ENCODE measurements at places on chromosomes 2 and 18.

GRCh38 chr2:146324951-146325350 lies 1519.9 kb upstream of the ACVR2A start:
- no peak for DNase-seq

- DNase-seq, result no peak
These were observed 42.7 kb downstream of the DYNC1I2 start for GRCh38 chr2:171729952-171730317.

GRCh38 chr2:10552220-10552870 lies 104.2 kb upstream of the ODC1 start:
- DNase-seq, result no peak

GRCh38 chr2:96134421-96134820 lies 3.9 kb downstream of the ASTL start:
- no peak for DNase-seq

DNA sequence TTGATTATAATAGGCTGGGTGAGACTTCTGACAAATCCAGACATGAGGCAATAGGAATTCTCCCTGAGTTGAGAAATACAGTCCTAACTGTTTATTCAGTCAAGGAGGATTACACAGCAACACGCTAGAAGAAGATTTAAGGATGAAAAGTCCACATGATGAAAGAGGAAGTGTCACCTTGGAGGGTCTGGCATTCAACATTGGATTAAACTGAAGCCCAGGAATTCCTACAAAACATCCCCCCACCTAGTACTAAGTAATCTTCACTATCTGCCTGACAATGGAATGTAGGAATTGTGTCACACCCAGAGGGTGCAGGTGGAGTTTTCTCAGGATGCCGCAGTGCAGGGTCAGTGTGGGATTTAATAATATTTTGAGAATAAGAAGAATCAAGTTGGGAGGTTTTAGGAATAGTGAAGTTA lies 142.4 kb downstream of the SOCS6 start:
- DNase-seq, result no peak

DNA sequence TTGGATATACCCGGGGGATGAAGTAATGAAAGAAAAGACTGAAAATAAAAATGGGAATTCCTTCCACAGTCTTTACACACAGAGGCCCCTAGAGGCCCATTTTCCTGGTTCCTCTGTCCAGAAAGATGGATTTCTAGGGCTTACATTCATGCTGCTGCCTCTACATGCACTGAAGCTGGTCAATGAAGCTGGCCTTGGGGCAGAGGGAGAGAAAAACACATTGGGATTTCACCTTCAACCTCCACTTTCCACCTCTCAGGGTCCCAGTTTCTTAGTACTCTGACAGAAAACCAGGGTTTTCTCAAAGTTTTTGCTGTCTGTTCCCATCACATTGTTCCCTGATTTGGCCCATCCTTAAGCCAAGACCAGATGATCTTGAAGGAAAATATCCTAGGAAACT lies 154.6 kb upstream of the ZSWIM2 start:
- no peak for DNase-seq

DNA sequence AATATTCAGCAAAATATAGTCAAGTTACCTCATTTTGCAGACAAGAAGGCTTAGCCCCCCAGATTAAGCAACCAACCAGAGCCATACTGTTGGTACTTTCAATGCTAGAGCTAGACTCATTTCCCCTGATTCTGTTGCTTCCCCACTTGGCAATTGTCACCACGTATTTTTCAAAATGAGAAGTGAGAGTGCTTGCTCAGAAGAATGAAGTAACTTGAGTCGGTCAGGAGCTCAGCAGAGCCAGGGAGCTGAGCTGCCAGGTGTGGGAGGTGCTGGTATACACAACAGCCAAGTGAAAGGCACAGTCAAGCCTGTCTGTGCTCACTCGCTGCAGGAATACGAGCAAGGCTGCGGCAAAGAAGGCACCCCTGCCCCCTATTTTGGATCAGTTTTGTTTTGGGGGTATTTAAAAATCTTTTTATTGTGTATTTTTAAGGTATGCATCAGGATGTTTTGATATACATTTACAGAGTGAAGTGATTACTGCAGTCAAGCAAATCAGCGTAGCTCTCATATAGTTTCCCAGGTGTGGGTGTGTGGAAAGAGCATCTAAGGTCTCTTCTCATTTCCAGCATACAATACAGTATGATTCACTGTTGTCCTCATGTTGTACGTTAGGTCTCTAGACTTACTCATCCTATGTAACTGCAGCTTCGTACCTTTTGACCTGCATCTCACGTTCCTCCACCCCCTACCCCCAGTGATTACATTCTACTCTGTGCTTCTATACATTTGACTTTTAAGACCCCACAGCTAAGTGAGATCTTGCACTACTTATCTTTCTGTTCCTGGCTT lies 62.4 kb downstream of the MRPS9 start:
- DNase-seq, result no peak

DNA sequence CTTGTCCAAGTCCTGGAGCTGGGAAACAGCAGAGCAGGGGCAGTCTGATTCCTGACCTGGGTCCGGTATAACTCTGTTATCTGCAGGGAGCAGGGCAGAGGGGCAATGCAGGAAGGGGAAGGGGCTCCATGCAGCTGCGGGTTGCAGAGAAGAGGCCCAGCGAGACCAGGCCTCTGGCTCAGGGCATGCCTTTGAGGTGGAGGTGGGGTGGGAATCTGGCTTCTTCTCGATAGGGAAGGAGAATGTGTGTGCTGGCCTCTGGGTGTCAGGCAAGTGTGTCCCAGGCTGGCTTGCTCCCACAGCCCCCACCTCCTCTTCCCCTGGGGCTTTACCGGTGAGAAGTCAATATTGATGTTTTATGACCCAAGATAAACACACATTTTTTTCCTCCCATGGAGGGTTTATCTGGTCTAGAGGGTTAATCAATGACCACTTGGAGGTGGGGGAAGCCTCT lies 187.1 kb upstream of the HAAO start:
- DNase-seq, result no peak

- DNase-seq, result no peak
These were observed 174.8 kb upstream of the ARL4C start for GRCh38 chr2:234671716-234672115.

GRCh38 chr18:79100944-79101343 lies 31.8 kb downstream of the ATP9B start:
- DNase-seq, result no peak

- DNase-seq, result no peak
These were observed 53.1 kb upstream of the NPAS2 start for GRCh38 chr2:100766806-100767205.

GRCh38 chr2:15711126-15711860 lies 119.6 kb downstream of the DDX1 start:
- no peak for DNase-seq

DNA sequence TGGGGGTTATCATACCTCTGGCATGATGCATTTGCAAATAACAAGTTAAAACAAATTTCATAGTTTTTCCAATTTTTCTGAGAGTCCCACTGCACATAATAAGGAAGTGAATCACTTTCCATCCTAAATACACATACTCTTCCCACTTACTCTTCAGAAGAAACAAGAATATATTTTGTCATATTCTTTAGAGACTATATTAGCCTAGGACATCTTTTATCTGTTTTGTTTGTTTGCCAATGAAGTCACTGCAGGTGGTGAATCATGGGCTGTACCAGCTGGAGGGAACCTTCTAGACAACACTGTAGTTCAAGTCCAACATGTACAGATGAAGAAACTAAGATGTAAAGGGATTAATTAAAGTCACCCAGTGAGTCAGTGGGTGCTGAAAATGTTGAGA lies 116.8 kb downstream of the XIRP2 start:
- no peak for DNase-seq

- DNase-seq, result no peak
These were observed 136.8 kb downstream of the SMAD7 start for GRCh38 chr18:48813833-48814489.

DNA sequence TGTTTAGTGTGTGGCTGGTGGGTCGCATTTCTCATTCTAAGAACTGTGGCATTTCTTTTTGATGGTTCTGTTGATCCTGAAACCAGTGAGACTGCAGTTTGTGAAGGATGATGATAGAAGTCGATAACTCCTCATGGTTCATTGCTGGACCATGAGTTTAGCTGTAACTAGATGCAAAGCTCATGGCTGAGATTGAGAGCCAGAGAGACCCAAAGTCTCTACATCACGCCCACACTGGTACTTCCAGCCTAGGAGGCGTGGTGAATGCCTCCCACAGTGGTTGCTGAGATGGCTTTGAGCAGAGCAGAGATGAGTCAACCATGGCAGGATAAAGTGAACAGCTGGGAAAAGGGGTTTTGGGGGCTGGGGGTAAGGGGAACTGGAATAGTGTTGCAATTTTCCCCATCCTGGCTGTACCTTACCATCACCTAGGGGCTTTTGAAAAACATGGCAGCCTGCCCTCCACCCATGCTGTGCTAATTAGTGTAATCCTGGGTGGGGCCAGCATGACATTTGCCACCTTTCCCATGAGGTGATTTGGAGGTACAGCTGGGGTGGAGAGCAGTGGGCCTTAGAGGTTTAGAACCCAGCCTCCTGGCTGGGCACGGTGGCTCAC lies 24.1 kb downstream of the INPP4A start:
- no peak for DNase-seq

GRCh38 chr2:194203898-194204297 lies 1453.1 kb upstream of the SLC39A10 start:
- no peak for DNase-seq

- no peak for DNase-seq
These were observed 60.2 kb downstream of the PRPF40A start for GRCh38 chr2:152657043-152657442.

- DNase-seq, result no peak
These were observed 31.6 kb upstream of the MREG start for GRCh38 chr2:216044883-216045486.

DNA sequence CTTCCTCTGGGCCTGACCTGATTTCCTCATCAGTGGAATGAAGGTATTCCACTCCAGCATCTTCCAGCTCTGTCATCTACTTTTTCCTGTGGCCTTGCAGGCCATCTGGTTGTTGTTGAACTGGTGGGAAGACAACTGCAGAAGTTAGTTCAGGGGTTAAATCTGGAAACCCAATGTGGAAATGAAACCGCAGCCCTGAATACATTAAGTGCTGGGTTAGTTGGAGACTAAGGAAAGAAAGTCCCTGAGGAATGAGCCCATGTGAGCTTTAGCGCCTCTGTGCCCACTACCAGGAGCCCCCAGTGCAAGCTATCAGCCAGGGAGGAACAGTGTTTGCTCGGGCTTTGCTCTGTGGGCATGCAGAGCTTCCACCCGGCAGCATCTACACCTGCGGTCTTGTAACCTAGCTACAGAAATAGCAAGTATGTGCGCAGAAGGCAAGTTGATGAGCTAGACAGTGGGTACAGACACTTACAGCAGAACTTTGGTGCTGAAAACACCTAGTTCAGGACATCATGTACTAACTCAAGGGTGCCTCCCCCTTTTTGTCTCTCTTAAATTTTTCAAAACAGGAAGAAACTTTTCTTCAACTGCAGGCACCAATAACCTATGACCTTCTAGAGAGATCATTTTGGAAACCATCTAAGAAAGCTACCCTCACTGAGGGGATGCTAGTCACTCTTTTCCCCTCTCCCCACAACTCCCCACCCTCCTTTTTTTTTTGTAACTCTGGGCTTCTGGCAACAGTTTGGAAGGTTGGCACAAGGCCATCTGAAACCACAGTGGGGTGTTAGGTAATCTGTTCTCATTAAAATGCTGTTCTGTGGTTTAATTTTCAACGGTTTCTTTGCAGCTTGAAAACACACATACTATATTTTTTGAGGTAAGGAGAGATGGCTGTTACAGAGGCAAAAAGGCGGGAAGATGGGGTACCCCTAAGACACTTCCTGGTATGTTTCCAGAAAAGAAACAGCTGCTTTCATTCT lies 18.3 kb upstream of the CXCR4 start:
- DNase-seq, result peak; percentile 65

GRCh38 chr2:119387381-119388129 lies 20.8 kb downstream of the DBI start:
- DNase-seq, result no peak

- no peak for DNase-seq
These were observed 262.0 kb downstream of the TNS1 start for GRCh38 chr2:217740756-217741155.

DNA sequence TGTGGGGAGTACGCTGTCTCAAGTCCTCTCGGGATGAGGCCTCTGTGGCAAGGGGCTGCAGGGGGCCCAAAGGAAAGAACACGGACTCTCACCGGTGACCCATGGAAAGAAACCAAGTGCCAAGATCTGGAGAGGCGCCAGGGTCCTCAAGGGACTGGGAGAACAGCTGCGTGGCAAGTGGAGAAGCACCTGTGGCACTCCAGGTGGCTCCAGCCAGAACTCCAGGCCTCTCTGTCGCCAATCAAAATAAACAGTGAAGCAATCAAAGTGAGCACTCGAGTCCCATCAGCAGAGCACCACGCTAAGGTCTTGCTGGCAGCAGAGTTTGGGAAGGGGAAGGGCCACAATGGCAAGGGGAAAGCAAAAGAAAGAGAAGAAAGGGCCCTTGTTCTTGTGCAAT lies 54.7 kb downstream of the BCL2 start:
- DNase-seq, result no peak

- DNase-seq, result no peak
These were observed 100.1 kb downstream of the PLCL1 start for GRCh38 chr2:197904446-197904845.

DNA sequence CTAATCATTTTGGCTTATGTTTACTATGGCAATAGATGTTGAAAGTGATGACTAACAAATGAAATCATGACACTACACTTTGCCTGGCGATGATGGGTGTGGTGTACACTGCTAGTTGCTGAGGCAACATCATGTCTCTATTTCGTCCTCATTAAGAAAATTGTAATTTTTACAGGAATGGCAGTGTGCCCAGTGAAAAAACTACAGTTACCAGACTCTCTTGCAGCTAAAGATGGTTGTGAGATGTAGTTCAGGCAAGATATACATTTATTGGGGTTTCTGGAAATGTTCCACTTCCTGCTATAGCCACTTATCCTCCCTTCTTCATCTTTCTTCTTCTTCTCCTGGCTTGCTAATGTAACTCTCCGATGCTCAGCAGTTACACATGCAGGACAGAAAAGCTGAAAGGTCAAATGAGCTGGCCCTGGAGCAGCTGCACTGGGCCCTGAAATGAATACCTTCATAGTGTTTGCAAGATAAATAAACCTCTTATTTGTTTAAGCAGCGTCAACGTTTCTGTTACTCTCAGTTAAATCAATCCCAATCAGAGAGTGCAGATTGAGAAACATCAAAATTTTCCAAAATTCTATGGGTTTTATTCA lies 46.0 kb downstream of the SOCS6 start:
- no peak for DNase-seq

GRCh38 chr2:156800781-156801361 lies 364.7 kb downstream of the GPD2 start:
- DNase-seq, result no peak
